MM.1S (cell line): ENCODE measurements at places on chromosomes 5 and 9.

- DNase-seq = no peak
Measured at GRCh38 chr5:173662581-173663351, 46.3 kb upstream of the BOD1 start.

- DNase-seq = no peak
Measured at GRCh38 chr9:113755433-113755832, 120.7 kb upstream of the ZNF618 start.

GRCh38 chr9:95373782-95374487 lies 56.4 kb upstream of the FANCC start:
- no peak for DNase-seq

DNA sequence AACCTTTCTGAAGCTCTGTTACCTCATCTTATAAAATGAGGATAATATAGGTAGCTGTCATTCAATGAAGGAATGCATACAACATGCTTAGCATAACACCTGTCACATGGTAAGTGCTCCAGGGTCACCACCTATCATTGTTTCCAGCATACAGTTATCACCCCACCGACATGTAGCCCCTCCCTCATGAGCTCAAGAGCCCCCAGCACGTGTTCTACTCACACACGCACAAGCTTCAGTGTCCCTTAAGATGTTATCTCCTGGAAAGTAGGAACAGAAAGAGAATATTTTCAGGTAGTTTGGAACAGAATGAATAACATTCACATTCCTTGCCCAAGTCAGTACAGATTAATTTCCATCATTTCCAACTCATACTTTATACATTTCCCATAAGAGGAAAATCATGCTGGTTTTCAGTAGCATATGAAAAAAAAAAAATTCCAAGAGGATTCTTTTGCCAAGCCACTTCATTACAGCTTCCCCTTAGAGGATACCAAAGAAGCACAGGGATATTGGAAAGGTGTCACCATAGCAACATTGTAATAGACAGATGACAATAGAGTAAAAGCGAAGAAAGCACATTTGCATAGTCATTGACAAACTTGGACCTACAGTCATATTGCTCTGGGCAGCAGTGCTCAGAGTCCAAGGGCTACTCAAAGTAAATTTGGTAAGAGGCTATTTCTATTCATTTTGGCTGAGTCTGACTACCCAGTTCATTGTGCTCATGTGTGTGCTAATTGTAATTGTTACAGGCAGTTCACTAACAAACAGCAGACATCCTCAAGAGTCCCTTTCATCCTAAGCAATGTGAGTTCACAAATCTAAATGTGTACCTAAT lies 1.5 kb upstream of the MOB3B start:
- DNase-seq = no peak

- DNase-seq = no peak
Measured at GRCh38 chr5:131706281-131706680, 71.3 kb upstream of the RAPGEF6 start.

DNA sequence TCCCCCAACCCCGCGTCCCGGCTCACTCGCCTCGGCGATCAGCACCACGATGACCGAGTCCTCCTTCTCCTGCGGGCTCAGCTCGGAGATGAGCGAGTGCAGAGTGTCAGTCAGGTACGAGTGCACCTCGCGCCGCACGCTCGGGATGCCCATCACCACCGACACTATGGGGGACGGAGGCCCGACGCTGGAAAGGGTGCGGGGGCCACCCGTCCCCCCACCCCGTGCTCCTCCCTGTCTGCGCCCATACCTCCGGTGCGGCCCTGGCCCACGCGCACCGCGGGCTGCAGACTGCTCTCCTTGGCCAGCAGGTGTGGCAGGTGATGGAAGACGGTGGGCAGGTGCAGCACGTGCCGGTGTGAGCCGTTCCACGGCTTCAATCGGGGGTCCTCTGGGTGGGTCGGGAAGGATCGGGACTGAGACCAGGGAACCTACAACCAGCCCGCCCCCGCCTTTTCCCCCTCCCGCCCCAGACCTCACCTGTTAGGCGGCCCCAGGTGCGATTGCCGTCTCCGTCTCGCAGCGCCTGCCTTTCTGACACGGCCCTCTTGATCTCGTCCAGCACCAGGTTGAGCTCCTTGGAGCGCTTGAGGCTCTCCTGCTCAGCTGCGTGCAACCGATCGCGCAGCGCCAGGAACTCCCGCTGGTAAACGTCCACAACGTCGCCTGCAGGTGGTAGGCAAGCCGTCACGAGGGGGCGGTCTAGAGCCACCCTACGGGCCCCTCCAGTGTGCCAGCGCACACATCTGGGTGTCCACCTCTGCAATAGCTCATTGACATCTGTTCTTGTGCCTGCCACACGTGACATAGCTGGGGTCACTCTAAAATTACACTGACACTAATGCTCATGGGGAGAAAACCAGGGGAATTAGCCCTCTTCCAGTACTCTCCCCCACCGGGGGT lies 5.1 kb downstream of the MGAT4B start:
- no peak for DNase-seq

DNA sequence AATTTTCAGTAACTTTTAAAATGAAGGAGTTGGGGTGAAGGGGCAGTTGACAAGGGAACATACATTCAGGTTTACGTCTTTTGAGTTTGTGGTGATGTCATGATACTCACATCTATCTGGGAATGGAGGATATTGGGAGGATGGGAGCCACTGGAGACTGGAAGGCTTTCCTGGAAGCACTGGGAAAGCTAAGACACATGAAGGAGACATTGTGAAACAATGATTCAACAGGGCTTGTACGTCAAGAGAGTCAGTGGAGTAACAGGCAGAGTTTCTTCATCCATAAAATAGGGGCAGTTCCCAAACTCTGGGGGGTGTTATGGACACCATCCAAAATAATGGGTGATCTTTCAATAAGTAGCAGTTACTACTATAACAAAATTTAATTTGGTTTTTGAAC lies 572.8 kb downstream of the CCDC171 start:
- DNase-seq = no peak

DNA sequence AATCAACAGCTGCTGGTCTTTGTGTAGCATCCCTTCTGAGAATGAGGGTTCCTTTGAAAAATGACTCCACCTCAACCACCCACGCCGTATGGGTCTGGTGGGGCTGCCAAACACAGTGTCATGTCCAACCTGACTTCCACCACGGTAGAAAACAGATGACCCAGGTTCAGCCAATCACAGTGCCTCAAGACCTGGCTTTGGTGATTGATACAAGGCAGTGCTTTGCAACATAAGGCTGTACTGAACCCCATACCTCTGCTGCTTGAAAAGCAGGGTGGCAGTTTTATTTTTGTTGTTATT lies 11.5 kb upstream of the TGFBR1 start:
- DNase-seq = no peak

- DNase-seq = no peak
Measured at GRCh38 chr5:156819537-156819936, 30.6 kb upstream of the PPP1R2B start.

DNA sequence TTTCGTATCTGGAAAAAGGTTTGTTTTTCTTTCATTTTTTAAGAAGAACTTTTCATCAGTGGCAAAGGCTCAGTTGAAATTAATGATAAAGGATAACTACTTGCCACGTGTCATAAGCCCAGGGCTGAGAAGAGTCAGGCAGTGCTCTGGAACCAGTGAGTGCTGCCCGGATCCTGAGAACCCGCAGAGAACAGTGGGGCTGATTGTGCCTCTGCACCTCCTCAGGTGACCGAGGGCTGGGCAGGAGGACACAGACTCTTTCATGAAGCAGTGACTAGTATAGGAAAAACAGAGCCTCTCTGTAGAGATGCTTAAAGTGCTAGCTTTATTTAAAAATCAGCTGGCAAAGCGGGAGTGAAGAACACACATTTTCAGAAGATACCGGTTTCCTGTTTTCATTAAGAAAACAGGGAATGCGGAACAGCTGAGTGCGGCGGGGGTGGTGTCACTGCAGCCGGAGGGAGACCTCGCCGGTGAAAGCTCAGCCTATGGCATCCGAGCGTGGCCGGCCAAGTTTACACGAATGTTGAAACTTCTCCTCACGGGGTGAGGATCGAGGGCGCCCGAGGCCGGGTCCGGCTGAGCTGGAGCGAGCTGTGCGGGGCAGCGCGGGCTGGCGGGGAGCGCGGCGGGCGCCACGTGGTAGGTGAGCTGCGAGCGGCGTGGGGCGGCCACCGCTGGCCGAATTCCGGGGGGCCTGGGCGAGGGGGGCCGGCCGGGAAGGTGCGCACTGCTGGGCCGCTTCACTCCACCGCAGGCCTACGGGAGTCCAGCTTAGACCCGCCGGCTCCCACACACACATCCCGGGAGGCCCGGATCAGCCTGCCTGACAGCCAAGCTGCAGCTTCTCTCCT lies 134.7 kb upstream of the DMRT1 start:
- DNase-seq = peak; percentile 81

DNA sequence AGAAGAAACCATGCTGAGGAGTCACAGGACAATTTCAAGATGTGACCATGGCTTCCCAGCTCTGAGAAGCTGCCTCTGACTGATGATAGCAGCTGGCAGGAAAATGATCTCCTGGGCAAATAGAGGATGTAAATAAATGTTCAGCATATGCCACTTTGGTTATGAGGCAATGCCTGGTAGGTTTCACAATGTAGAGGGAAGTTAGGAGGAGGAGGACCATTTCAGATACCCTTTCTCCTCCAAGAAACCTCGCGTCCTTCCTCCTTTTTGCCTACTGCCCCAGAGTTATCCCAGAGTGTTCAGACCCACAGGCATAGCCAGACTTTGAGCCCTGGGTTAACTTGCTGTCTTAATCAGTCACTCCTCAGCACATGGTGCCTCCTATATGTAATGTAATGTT lies 541.6 kb upstream of the DAP start:
- no peak for DNase-seq

DNA sequence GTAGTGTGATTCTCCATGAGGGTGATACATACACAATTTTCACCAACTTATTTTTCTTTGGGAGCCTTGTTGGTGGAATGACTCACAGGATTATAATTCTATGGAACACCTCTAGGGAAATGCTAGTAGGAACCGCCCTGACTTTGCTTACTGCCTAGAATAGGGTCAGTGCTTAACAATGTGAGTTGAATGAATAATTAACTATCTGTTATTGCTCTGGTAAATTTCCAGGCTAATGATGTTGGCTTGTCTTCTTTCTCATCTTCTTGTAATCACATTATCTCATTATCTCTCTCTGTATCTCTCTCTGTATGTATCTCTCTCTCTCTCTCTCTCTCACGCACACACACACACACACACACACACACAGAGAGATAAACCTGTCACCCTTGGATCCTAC lies 291.1 kb downstream of the TRIM32 start:
- no peak for DNase-seq

DNA sequence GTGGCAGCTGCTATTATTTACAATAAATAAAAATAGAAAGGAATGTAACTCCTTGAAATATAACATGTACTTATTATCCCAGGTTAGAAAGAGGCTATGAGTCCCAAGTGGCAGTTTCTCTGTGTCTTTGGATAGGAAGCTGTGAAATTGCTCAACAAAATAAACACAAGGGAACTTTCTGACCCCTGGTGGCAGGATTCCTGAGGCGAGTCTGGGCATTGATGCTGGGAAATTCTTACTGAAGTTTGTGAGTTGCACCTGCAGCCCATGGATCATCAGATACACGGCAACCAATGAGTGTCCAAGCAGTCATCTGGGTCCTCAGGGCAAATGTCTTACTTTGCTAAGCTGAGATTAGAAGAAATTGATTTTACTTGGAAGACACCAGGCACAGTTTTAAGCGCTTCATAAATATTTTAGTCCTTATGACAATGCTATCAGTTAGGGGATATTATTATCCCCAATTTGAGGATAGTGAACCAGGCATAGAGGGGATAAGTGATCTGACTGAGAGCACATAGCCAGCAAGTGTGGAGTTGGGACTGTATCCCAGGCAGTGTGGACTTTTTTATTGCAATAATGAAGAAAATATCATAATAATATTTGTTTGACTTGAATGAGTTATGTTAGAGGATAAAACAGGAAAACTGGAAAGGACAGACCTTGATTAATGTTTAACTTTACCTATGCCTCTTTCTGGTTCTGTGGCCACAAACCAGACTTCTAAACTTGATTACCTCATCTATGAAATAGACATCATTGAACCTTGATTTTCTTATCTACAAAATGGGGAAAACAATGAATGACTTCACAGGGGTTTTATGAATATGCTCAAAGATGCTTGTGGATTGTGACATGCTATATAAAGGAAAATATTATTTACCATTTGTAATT lies 265.5 kb upstream of the ADAMTSL1 start:
- DNase-seq = peak; percentile 18

GRCh38 chr5:169335806-169336205 lies 34.9 kb upstream of the SLIT3 start:
- DNase-seq = no peak

- peak; percentile 44 for DNase-seq
Measured at GRCh38 chr5:15983392-15983791, 196.2 kb downstream of the MARCHF11 start.

DNA sequence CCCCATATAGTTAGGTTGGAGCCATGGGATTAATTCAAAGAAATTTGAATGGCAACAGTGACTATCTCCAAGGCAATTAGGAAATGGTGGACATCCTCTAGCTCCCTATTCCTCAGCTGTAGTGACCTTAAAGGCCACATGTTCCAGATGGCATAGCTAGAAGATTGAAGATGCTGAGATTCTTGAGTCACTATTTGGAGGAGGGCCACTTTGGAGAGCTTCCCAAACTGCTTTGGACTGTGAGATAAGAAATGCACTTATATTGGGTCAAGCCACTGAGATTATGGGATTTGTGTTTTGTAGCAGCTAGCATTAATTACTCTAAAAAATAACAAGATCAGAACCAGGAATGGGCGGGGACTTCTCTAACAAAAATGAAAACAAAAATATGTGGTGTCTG lies 636.2 kb upstream of the CCNG1 start:
- DNase-seq = no peak

DNA sequence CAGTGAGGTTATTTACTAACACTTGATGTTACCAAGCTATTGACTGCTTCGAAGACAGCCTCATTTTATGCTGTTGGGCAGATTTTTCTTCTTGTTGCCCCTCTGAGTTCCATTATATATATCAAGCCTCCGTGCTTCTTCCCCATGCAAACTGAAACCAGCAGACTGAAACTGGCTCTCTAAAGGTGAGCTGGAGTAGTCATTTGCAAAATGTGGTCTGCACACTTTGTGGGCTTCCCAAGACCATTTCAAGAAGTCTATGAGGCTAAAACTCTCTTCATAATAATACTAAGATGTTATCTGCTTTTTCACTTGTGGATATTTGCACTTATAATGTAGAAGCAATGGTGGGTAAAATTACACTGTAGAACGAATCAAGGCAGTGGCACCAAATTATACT lies 13.9 kb downstream of the SLC36A1 start:
- peak; percentile 27 for DNase-seq

DNA sequence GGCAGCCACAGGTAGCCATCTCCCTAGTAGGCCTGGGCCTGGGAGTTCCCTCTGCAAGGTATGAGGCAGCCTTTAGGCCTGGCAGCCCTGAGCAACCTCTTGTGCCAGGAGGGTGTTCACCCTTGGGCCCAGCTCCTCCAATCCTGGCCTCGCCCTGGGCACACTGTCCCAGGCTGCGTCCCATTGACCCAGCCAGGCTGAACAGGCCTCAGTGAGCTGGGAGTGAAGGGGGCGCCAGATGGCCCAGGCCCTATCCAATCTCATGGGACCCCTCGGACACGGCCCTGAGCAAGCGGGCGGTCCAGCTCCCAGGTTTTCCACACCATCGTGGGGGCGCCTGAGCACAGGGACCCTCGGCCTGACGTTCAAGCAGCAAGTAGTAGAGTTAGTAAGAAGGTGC lies 14.5 kb downstream of the SH3GLB2 start:
- no peak for DNase-seq

- DNase-seq = no peak
Measured at GRCh38 chr9:35702696-35703095, 13.0 kb upstream of the TPM2 start.

GRCh38 chr9:106708475-106709146 lies 154.4 kb upstream of the ZNF462 start:
- DNase-seq = no peak

GRCh38 chr9:3471883-3472282 lies 53.9 kb downstream of the RFX3 start:
- no peak for DNase-seq

- DNase-seq = peak; percentile 76
Measured at GRCh38 chr9:86946201-86947145, 833 bp downstream of the GAS1 start.
